Activated CD8-positive, alpha-beta T cell treated with anti-CD3 and anti-CD28 coated beads for 36 hours (primary cell): ENCODE measurements at places on chromosomes 13 and 19. TPM values are rescaled to one million over a fixed set of nuclear protein-coding genes. Genes with fewer than 3 reads are reported as not detected.

- H3K4me1 ChIP-seq, result no peaks in the 10 kb centered on the region
- H3K4me3 ChIP-seq, result no peak overlapping the region
- no peak overlapping the region for H3K27ac ChIP-seq
- H3K27me3 ChIP-seq, result no peaks in the 10 kb centered on the region
- DNase-seq, result no peak
These were observed 375.0 kb downstream of the PCDH9 start for GRCh38 chr13:66855131-66855530.

DNA sequence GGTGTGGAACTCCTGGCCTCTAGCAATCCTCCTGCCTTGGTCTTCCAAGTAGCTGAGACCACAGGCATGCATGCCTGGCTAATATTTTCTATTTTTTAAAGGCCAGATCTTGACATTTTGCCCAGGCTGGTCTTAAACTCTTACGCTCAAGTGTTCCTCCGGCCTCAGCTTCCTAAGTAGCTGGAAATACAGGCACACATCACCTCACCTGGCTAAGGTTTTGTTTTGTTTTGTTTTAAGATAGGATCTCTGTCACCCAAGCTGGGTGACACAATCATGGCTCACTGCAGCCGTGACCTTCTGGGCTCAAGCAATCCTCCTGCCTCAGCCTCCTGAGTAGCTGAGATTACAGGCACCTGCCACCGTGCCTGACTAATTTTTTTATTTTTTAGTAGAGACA, 5.5 kb upstream of the RLN3 start:
- no peaks in the 10 kb centered on the region for H3K27me3 ChIP-seq
- H3K36me3 ChIP-seq, result no peaks in the 10 kb centered on the region
- no peak overlapping the region for H3K4me3 ChIP-seq
- no peak overlapping the region for H3K27ac ChIP-seq
- DNase-seq, result no peak
- H3K4me1 ChIP-seq, result peaks cover 8% of the 10 kb centered on the region

Gene EXOC3L2
- total RNA-seq, result not detected

Gene NLRP12
- total RNA-seq, result 0.07 TPM
